ENCODE measurements at places on chromosomes 7 and 10.

DNA sequence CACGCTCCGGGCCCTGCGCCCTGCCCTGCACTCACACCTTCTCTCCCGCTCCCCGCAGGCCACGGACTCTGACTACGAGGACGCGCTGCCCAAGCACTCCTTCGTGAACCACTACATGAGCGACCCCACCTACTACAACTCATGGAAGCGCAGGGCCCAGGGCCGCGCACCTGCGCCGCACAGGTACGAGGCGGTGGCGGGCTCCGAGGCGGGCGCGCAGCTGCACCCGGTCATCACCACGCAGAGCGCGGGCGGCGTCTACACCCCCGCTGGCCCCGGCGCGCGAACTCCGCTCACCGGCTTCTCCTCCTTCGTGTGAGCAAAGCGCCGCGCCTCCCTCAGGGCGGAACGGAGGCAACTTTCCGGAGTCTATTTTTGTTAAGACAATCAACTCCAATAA lies 417.0 kb upstream of the FOXK1 start:
- DNase-seq = no peak

GRCh38 chr7:16915405-16915804 lies 33.6 kb upstream of the AGR3 start:
- DNase-seq = no peak

DNA sequence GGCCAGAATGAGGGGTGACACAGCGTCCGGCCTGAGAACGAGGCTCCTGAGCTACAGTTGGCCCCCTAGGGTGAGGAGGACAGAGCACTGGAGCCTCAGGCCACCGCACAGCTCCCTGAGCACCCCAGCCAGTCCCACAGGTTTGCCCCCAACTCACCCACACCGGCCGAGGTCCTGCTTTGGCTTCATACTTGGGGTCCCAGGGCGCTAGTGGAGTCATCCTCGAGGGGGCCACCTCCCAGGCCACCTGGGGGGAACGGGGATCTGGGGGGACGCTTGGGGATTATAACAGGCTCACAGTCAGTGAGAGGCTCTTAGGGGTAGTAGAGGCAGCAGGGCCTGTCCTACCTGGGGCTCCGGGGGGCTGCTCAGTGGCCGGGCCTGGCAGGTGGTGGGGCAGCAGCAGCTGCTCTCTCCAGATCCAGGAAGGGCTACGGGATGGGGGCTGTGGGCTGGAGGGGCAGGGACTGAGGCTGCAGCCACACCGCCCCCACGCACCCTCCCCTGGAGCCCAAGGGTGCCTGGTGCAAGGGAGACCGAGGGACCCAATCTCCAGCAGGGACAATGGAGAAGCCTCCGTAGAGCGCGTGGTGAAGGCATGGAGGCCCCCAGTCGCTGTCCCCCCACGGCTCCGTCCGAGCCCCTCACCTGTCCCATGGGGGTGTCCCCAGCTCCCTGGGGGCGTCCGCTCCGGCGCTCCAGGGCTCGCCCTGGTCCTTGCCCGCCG lies 588 bp downstream of the SAP25 start:
- no peak for DNase-seq

DNA sequence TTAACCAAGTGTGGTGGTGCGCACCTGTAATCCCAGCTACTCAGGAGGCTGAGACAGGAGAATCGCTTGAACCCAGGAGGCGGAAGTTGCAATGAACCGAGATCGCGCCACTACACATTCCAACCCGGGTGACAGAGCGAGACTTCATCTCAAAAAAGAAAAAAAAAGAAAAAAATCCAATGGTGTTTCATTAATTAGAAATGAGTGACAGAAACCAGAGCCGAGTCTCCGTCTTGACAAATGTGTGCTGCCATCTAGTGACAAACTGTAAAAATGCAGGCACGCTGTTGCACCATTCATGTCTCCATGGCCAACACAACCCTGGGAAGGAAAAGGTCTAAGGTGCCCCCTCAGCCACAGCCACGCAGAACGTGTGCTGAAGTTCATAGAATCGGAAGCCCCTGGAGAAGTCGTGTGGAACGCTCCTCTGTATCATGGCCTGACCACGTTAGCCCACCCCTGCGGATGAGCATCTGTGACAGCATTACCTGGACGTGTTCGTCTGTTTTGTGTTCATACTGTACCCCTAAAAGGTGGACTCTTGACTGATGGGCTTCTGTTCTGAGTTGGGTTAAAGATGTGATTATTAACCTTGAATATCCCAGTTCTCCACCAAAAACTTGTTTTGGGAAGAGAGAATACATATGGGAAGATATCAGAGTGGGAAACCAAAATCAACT lies 94.9 kb downstream of the LYZL2 start:
- peak; percentile 57 for DNase-seq

DNA sequence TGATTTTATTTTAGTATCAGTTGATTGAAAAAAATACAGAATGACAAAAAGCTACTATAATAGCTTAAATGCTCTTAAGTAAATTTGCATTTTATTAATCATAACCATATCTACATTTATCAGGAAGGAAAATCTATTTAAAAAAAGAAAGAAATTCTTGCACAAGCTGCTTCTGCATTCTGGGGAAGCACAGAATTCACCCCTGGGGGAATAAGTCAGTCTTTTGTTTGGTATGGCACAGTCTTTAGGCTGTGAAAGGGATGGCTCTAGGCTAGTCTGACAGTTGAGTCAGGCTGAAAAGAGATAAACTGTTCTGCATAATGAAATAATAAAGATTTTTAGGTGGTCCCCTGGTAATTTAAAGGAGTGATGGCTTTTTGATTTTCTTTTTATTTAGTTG lies 37.9 kb downstream of the HTR7 start:
- DNase-seq = no peak

DNA sequence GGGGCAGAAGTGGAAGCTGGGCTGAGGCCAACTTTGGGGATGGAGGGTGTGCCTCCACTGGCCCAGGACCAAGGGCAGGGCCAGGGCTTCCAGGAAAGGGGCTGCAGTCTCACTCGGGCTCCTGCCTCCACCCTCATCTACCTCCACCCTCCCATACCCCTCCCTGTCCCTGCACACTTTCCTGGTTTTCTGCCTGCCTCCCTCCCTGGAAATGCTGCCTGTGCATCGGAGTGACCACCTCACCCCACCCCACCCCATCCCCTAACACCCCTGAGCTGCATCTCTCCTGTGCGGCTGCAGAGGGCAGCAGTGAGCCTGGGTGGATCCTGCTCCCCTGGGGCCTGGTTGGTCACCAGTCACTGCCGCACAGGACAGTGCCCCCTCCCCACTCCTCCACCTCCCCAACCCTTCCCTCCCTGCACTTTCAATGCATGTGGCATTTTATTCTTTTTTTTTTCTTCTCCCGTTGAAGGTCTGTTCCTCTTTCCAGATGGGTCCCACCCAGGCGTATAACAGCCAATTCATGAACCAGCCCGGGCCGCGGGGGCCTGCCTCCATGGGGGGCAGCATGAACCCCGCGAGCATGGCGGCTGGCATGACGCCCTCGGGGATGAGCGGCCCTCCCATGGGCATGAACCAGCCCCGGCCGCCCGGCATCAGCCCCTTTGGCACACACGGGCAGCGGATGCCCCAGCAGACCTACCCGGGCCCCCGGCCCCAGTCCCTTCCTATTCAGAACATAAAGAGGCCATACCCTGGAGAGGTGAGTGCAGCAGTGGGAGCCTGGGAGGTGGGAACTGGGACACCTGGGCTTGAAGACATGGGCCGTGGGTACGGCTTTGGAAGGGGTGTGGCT lies 54.1 kb upstream of the PPIF start:
- DNase-seq = no peak

GRCh38 chr7:103079836-103080235 lies 4.9 kb downstream of the ARMC10 start:
- DNase-seq = no peak

DNA sequence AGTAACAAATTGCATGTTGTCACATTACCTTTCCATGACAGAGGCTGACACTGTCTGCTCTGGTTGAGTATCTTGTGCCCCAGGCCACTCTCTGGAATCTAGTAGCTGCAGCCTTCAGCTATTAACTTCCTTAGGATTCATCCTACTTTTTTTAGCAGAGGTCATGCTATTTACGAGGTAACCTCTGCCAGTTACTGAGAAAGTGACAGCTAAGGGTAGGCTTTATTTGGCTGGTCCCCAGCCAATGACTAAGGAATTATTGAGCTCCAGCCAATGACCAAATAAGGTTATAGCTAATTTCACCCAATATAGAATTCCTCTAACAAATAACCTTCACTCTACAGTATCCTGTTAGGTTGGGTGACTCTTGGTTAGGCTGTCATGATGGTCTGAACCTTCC lies 1361.7 kb downstream of the XPNPEP1 start:
- no peak for DNase-seq

- no peak for DNase-seq
Observed at GRCh38 chr7:68073701-68074100, 1077.1 kb downstream of the TYW1 start.

GRCh38 chr7:55030314-55030713 lies 11.5 kb downstream of the EGFR start:
- no peak for DNase-seq

DNA sequence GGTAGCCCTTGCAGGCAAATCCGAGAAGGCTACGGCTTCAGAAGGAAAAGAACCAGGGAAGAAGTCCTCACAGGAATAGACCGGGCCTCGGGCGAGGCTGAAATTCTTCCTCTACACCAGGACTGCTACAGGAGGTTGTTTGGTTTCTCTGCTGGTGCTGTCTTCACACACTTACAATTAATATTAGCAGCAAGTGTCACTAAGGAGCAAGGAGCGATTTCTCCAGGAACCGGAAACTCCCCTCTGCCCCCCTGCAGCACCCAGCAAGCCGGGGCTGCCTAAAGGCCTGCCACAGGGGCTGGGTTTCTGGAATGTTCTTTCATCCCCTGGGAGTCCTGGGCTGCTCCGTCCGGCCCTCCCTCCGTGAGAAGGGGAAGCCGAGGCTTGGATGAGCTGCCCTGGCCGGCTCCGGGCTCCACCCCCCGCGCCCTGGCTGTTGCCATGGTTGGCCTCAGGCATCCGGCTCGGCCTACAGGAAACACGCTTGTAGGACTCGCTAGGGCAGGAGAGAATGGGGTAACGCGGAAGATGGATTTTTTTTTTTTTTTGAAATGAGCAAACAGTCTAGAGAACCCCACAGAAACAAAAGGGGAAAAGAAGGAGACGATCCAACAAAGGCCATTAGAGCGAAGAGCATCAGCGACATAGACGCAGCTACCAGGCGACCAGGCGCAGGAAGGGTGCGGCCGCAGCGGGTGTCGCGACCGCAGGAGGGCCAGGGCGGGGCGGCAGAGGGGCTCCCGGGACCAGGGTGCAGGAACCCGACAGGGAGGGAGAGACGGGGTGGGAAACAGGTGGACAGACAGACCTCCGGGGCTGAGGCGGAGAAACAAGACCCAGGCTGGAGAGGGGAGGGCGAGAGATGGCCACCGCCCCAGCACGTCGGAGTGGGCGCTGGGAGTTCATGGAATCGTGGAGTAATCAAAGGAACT lies 33.0 kb downstream of the EN2 start:
- peak; percentile 9 for DNase-seq

DNA sequence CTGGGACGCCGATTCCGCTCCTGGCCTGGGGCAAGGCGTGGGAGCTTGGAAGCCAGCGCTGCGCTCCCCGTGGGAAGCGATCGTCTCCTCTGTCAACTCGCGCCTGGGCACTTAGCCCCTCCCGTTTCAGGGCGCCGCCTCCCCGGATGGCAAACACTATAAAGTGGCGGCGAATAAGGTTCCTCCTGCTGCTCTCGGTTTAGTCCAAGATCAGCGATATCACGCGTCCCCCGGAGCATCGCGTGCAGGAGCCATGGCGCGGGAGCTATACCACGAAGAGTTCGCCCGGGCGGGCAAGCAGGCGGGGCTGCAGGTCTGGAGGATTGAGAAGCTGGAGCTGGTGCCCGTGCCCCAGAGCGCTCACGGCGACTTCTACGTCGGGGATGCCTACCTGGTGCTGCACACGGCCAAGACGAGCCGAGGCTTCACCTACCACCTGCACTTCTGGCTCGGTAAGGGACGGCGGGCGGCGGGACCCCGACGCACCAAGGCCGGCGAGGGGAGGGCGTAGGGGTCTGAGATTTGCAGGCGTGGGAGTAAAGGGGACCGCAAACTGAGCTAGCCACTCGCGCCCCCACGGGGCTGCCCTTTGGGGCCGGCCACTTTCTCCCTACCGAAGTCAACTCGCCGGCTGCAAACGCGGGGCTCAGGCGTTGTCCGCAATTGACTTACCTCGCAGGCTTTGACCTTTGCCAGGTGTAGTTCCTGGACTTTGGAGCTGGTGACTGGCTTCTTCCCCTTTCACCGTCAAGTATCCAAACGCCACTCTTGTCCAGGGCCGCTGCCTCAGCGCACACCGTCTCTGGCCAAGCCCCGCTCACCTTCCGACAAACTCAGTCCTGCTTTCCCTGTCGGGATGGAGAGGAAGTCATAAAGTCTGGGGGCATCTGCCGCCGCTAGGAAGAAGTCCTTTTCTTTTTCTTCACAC lies at the start of gene SCIN:
SCIN (plus strand) TSS at position 187 of the 928 bp plus-strand sequence; CDS start at position 254, 67 bp downstream.
- peak; percentile 4 for DNase-seq

DNA sequence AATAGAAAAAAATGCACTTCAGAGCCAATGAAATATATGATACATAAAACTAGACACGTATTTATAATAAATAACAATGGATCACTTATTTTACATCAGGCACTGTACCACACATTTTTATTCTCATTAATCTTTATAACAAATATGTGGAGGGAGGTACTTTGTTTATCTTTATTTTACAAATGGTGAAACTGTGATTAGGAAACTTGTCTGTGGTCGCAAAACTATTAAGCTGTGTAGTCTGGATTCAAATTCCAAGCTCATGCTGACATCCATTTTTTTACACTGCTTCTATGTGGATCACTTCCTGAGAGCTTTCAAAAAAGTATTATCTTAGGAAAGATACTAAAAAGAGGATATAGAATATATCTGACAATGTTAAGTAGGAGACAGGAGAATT lies 978.6 kb downstream of the SORCS1 start:
- DNase-seq = no peak

DNA sequence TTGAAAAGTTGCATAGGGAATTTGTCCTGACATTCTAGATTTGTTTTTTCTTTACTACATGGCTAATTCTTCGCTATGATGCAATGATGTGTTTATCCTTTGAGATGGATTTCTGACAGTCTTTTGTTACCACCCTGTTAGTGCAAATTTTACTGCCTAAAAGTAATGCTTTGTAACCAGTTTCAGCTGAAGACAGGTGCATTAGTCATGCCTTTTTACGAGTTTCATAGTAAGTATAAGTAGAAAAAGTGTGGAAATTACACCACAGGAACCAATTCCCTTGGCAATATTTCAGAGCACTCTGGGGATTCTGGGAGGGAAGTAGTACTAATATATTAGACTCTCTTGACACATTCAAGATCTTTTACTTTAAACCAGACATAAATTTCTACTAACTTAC lies 257.8 kb upstream of the DKK1 start:
- no peak for DNase-seq

DNA sequence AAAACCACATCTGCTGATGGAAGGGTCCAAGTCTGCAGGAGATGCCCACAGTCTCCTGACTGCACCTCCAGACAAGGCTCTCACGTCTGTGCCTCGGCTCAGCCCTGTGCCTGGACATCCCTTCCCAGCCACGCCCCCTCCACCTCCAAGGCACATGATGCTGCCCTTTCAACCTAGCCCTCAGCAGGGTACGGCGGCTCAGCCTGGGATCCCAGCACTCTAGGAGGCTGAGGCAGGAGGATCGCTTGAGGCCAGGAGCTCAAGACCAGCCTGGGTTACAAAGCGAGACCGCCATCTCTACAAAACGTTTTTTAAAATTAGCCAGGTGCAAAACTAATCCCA lies 14.3 kb downstream of the MAD1L1 start:
- no peak for DNase-seq

GRCh38 chr10:91627344-91628102 lies 5.3 kb downstream of the PPP1R3C start:
- no peak for DNase-seq
